ENCODE measurements at places on chromosomes 2 and 18. TPM values are rescaled to one million over a fixed set of nuclear protein-coding genes. Genes with fewer than 3 reads are reported as not detected.

DNA sequence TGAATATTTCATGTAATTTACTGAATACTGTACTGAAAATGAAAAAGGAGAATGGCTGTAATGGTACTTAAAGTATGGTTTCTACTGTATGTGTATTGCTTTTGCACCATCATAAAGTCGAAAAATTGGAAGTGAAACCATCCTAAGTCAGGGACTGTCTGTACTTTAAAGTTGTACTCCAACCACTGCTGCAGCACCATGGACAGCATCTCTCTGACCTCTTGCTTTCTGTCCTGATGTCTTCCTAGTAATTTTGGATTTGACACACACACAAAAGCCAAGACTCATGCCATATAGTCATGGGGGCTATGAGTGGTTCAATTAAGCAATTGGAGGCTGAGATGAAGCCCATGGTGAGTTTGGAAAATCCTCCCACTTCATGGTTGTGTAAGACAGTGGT lies 256.3 kb upstream of the PKDCC start:
- H3K27ac ChIP-seq: no peak overlapping the region
- DNase-seq: peak; percentile 44
- no peaks in the 10 kb centered on the region for H3K4me1 ChIP-seq
- no peak overlapping the region for H3K4me3 ChIP-seq
- H3K27me3 ChIP-seq: no peaks in the 10 kb centered on the region

DNA sequence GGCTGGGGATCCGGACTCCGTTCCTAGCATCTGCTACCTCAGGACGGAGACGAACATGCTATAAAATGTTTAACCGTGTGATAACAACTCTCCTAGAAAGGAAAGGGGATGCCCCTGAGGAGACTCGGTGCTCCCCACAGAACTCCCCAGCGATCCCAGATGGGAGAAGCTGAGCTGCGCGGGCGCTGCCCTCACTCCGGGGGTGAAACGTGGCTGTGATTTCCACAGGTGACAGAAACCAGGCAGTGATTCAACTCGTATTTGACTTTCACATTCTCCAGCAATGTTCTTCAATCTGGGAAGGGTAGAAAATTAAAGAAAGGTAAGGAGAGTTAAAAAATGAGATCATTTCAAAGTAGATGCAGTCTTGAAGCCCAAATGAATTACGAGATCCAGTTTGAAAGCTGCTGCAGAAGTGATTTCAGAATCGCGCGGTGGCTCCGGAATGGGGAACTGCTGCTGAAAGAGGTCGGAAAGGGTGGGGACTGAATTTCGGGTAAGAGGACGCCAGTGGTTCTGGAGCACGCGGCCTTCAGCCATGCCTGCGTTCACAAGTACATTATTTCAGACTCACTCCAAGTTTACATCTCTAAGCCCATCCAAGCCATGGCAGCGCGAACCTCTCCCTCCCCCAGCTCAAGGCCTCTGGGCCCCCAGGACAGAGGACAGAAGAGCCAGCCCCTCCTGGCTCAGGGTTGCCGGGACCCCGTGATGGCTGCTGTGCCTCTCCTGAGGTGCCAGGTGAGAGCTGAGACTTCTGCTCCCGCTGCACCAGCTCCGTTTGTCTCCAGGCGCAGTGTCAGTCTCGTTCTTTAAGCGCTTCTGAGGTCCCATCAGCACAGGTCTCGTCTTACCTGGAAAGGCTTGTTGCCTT lies 39.5 kb downstream of the ADNP2 start:
- H3K4me1 ChIP-seq: peaks cover 27% of the 10 kb centered on the region
- H3K4me3 ChIP-seq: peak overlapping the region; percentile 66
- no peak for DNase-seq
- peak overlapping the region; percentile 61 for H3K27ac ChIP-seq

DNA sequence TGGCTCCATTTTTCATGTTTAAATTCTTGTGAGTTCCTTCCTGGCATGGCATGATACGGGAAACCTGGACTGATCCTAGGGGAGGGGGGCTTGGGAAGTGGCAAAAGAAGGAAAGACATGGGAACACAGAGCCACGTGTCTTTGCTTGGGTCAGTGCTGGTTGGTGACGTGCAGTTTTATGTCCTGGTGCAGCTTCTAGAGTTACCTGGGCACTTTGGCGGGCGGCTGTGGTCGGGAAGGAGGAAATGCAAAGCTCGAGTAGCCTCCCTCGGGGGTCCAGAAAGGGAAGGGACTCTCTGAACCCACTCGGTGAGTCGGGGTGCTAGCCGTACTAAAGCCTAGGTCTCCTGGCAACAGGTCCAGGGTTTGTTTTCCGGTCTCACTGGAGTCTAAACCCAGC lies 94.6 kb downstream of the APOB start:
- H3K4me1 ChIP-seq: no peaks in the 10 kb centered on the region
- no peak overlapping the region for H3K4me3 ChIP-seq
- H3K36me3 ChIP-seq: no peaks in the 10 kb centered on the region
- no peak for DNase-seq
- no peaks in the 10 kb centered on the region for H3K27me3 ChIP-seq

GRCh38 chr2:11121099-11121822 lies 34.0 kb upstream of the SLC66A3 start:
- peaks cover 3% of the 10 kb centered on the region for H3K4me1 ChIP-seq
- no peak overlapping the region for H3K27ac ChIP-seq
- H3K36me3 ChIP-seq: no peaks in the 10 kb centered on the region
- no peak for DNase-seq

GRCh38 chr2:151845884-151846283 lies 17.7 kb upstream of the ARL5A start:
- DNase-seq: no peak
- H3K36me3 ChIP-seq: no peaks in the 10 kb centered on the region
- H3K27ac ChIP-seq: no peak overlapping the region
- no peak overlapping the region for H3K4me3 ChIP-seq
- H3K27me3 ChIP-seq: no peaks in the 10 kb centered on the region

DNA sequence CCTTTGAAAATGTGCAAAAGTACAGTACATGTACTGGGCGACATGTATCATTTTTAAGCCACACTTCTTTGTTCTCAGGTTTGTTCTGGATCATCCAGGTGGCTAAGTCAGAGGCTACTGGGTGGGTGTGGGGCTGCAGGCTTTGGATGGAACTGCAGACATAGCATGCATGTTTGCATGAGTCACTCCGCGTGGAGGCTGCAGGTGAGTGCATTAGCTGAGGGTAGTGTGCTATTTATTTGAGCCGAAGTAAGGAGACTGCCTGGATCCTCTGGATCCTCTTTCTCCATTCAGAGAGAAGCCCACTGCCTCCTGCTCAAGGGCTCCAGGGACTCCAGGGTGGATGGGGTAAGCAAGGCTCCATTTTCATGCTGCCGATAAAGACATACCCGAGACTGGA lies 9.4 kb upstream of the NEURL3 start:
- no peaks in the 10 kb centered on the region for H3K4me1 ChIP-seq
- no peaks in the 10 kb centered on the region for H3K27me3 ChIP-seq
- no peaks in the 10 kb centered on the region for H3K36me3 ChIP-seq
- H3K27ac ChIP-seq: no peak overlapping the region
- no peak overlapping the region for H3K4me3 ChIP-seq
- DNase-seq: no peak

Gene NR4A2
- total RNA-seq: 0.08 TPM

Gene SPATA3
- total RNA-seq: not detected

Gene CD8A
- total RNA-seq: 0.47 TPM

All from liver (tissue), 10 donors.